ENCODE measurements at places on chromosomes 6 and 20.

DNA sequence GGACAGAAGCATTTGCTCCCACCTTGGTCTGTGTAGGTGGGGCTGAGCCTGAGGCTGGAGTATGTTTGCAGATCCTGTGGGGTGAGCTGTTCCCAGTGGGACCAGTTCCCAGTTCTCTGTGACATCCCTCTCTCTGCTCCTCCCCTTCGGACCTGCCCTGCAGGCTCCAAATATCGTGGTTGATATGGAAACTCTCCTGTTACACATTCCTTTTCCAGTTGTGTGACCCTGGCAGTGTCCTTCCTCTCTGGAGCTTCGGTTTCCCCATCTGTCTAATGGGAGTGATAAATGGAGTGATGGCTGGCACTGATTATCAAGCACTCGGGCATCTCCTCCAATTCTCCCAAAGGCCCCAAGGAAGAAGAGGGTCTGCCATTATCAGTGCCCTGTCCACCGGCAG is 15.7 kb upstream of the TGM2 start:
- DNase-seq = no peak

- no peak for DNase-seq
Observed at GRCh38 chr6:90000864-90001731, 106.8 kb downstream of the GJA10 start.

GRCh38 chr20:62666736-62667529 is 24.6 kb downstream of the SLCO4A1 start:
- DNase-seq = no peak

DNA sequence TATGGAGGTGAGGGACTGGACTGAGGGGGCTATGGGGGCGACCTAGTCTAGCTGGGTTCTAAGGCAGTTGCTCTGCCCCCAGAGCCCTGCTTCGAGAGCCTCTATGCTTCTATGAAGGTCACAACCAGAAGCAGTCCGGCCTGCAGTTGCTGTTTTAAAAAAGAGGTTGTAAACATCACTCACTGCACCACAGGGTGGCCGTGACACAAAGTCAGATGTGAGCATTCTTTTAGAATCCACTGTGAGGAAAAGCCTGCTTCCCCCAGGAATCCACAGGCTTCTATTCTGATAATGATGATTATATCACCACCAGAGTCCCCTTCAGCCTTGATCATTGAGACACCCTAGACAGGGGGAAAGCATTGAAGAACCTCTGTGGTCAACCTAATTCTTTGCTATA is 229.7 kb upstream of the AGPAT4 start:
- DNase-seq = no peak

DNA sequence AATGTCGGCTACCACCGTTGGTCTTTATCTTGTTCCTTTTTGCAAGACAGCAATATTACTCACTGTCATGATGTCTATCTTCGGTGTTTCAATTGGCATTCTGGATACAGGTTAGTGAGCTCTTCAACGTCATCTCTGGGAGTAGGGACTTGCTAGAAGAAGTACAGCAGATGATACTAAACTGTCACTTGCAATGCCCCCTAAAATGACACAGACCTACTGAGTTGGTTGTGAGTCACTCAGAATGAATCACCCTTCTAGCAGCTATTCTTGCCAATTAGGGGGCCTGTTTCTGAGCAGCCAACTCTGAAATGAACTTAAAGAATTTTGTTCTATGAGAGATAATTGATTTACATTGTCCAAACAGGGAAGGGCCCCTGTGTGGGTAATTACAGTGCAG is 176.5 kb downstream of the SLC16A10 start:
- no peak for DNase-seq

DNA sequence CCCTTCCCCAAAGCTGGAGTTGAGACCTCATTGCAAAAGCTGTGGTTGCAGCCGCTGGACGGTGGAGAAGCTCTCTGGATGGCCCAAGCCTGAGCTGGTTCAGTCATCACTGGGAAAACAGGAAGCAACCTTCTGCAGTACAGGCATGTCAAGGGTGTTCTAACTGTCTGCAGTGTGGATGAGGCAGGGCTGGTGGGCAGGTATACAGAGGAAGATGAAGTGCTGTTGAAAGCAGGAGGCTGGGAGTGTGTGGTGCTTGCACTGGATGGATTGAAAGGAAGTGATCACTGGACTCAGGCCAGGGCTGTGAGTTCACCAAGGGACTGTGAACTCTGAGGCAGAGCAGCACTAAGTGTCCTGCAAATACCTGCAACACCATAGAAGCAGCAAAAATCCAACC is 89.0 kb upstream of the NOX3 start:
- no peak for DNase-seq

GRCh38 chr20:4297127-4297826 is 281.9 kb upstream of the RNF24 start:
- no peak for DNase-seq

DNA sequence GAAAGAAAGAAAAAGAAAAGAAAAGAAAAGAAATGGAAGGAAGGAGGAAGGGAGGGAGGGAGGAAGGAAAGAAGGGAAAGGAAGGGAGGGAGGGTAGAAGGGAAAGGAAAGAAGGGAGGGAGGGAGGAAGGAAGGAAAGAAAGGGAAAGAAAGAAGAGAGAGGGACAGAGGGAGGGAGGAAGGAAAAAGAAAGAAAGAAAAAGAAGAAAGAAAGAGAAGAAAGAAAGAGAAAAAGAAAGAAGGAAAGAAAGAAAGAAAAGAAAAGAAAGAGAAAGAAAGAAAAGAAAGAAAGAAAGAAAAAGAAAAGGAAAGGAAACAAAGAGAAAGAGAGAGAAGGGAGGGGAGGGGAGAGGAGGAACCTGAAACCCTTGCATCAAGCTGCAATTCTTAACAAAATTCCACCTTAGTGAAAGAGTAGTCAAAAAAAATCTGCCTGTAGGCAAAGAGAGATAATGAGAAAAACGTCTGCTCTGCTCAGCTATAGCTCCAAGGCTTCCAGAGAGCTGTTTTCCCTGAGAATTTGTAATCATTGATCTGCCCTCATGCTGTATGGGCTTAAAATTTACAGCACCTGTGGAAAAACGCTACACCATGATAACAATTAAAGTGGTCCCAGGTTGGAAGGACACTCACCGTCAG is 16.7 kb upstream of the MYCT1 start:
- DNase-seq = no peak

GRCh38 chr6:37072526-37072925 is 67.1 kb downstream of the FGD2 start:
- DNase-seq = no peak
